Stimulated activated CD8-positive, alpha-beta memory T cell treated with anti-CD3 and anti-CD28 coated beads, Interleukin-4, amount 100 ng/mL, for 1 hour (primary cell): ENCODE measurements at places on chromosomes 11 and 22.

- no peak for DNase-seq
These were observed 80.3 kb downstream of the ETS1 start for GRCh38 chr11:128506999-128507611.

DNA sequence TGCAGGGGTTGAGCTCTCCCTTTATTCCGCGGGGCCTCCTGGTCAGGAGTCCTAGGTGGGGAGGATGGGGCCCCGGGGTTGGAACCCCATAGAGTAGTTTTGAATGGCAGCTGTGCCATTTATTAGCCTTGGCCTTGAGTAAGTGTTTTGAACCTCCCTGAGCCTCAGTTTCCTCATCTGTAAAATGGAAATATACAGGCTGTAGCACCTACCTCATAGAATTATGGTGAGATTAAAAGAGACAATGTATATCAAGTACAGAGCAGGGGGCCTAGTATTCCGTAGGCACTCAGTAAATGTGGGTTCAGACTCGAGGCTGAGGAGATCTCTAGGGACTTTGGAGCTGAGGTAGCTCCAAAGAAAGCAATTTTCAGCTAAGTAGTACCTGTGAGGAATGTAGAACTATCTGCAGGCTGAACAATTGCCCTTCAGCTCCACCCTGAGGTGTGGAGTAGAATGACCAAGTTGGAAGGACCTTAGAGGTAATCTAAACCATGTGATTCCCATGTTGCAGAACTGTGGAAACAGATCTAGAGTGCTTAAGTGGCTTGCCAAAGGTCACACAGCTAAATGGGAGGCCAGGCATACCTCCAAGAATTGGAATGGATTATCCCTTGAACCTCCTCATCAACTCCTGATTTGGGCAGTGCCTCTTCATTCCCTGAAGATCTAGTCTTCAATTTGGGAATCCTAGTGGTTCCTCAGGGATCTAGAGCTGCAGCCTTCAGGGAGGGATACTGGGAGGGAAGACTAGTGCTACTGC, 682 bp downstream of the PGAP2 start:
- DNase-seq: no peak

DNA sequence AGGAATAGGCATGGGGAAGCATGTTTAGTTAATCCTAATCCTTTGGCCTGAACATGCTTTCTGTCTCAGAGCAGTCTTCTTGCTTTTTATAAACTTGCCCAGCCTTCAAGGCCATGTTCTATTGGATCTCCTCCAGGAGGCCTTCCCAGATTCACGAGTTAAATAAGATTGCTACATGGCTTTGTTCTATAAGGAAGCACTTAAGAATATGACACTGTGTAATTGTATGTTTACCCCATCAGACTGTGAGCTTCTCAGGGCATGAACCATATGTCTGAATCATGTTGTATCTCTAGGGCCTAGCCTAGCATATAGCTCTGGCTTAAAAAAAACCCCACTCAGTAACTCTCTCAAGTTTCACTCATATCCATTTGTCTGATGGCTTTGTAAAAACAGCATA, 26.4 kb upstream of the UCP3 start:
- DNase-seq: no peak

DNA sequence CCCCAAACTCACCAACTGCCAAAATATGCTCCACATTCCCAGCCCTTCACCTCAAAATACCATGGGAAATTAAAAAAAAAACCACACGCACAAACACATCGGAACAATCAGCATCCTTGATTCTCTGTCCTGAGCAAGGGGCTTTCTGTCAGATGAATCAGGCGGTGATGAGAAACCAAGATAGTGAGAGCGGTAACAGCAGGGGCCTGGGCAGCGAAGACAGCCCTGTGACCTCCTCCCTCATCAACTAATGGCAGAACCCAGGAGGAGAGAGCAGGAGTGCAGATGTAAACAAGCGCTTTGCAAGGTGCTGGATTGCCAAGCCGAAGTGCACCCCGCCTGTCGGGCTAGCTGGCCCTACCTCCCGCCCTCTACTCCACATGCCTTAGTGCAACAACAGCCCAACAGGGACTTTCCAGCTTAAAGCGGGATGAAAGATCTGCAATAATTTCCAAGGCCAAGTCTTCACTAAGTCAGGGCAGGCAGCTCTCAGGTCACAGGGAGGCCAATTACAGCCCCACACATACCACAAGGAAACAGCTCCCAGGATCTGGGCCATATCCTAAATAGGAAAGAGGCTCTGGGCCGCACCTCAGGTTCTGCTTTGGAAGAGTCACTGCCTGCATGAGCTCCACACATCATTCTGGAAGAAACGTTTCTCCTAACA, 72.2 kb upstream of the BID start:
- DNase-seq: no peak

- no peak for DNase-seq
These were observed 116.0 kb upstream of the TOP3B start for GRCh38 chr22:22098457-22099193.

GRCh38 chr11:30545507-30545906, 40.6 kb downstream of the MPPED2 start:
- no peak for DNase-seq

- DNase-seq: no peak
These were observed 412.7 kb downstream of the ETS1 start for GRCh38 chr11:128174465-128175291.

GRCh38 chr11:86641537-86642261, 30.7 kb downstream of the ME3 start:
- DNase-seq: no peak

- DNase-seq: no peak
These were observed 1.6 kb upstream of the PHLDA2 start for GRCh38 chr11:2930704-2931419.

DNA sequence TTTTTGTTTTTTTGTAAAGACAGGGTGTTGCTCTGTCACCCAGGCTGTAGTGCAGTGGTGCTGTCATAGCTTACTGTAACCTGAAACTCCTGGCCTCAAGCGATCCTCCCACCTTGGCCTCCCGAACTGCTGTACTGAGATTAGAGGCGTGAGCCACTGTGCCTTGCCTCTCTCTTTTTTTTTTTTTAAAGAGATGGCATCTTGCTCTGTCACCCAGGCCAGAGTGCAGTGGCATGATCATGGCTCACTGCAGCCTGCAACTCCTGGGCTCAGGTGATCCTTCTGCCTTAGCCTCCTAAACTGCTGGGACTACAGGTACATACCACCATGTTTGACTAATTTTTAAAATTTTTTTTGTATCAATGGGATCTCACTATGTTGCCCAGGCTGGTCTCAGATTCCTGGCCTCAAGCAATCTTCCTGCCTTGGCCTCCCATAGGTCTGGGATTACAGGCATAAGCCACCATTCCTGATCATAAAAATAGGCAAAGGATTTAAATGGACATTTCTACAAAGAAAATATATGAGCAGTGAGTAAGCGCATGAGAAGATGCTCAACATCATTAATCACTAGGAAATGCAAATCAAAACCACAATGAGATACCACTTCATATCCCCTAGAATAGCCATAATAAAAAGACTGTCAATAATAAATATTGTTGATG, 17.3 kb upstream of the CLNS1A start:
- no peak for DNase-seq

GRCh38 chr11:130313383-130314183, 1.1 kb downstream of the ZBTB44 start:
- DNase-seq: no peak

DNA sequence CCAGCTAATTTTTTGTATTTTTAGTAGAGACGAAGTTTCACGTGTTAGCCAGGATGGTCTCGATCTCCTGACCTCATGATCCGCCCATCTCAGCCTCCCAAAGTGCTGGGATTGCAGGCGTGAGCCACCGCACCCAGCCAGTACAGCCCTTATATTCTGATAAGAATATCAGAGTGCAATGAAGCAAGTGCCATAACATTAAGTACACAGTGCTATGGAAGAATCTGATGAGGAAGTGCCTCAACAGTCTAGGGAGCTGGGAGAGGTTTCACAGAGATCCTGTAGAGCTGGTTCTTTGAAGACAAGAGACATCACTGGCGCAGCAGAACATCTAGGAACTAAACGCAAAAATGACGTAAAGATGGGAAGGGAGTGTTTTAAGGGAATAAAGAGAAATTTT, 2.1 kb downstream of the RTCB start:
- DNase-seq: no peak

DNA sequence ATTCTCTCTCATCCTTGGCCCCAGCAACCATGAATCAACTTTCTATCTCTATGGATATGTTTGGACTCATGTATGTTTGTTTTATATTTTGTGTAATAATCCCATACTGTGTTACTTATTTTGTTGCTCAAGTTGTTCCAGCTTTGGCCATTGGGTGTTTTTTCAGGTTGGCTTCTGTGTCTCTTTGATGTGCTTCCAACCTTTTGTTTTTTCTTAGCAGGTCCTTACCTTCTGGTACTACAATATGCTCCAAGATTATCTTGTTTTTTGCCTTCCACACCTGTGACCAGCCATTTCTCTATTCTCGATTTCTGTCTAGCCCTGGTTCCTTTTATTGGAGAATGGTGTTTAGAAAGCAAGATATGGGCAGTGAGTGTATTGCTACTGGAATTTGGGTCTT, 14.2 kb downstream of the GVQW3 start:
- no peak for DNase-seq

DNA sequence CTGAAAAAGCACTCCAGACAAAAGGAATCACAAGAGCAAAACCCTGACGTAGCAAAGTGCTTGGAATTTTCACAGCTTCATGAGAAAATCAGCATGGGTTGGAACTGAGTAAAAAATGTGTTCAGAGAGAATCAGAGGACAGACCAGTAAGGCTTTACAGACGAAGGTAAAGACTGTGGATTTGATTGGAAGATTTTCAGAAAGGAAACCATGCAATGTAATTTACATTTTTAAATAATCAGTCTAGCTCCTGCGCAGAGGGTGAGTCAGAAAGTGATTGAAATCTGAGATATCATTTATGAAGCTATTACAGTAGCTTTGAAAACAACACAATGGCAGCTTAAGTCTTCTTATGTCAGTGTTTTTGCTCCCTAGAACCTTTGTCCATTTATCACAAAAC, 1122.3 kb downstream of the LRRC4C start:
- DNase-seq: no peak

DNA sequence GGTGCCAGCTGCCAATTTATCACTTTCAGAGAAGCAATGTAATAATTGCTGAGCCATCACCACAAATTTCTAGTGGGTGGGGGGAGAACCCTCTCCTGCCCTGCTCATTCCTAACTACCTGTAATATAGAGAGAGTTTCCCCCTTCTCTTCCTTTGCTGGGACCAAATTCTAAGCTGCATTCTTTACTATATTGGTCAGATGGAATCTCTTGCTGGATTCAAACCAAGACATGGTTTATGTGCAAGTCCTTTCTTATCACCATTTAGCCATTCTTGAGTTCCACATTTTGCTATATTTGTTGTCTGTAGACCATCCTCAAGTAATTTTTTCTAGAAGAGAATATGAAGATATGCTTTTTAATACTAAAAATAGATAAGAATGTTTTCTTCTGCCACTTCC, 452.1 kb downstream of the MN1 start:
- DNase-seq: no peak

DNA sequence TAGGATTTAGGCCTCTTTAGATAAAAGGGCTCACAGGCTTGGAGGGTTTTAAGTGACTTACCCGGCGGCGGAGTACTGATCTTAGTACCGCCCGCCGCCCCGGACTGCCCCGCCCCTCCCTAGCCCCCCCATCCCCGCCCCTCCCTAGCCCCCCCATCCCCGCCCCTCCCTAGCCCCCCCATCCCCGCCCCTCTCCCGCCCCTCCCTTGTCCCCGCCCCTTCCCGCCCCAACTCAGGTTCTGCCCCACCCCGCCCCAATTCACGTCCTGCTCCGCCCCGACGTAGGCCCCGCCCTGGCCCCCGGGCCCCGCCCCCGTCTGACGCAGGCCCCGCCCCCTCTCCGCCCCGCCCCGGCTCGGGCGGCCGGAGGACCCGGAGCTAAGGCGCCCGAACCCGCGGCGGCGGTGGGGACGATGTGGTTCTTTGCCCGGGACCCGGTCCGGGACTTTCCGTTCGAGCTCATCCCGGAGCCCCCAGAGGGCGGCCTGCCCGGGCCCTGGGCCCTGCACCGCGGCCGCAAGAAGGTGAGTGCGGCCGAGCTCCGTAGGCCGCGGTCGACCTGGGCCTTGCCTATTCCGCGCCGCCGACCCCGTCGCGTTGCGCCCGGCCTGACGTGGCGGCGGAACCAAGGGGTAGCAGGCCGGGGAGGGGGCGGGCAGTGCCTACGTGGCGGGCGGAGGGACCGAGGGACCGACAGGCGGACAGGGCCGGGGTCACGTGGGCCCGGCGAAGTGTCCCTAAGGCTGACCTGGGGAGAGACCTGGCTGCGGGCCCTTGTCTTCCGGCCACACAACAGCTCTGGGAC, at the start of gene SCYL1:
TSS of gene SCYL1 (plus strand) at position 343 of the 805 bp plus-strand sequence. CDS start at position 414, 71 bp downstream.
- peak; percentile 76 for DNase-seq

DNA sequence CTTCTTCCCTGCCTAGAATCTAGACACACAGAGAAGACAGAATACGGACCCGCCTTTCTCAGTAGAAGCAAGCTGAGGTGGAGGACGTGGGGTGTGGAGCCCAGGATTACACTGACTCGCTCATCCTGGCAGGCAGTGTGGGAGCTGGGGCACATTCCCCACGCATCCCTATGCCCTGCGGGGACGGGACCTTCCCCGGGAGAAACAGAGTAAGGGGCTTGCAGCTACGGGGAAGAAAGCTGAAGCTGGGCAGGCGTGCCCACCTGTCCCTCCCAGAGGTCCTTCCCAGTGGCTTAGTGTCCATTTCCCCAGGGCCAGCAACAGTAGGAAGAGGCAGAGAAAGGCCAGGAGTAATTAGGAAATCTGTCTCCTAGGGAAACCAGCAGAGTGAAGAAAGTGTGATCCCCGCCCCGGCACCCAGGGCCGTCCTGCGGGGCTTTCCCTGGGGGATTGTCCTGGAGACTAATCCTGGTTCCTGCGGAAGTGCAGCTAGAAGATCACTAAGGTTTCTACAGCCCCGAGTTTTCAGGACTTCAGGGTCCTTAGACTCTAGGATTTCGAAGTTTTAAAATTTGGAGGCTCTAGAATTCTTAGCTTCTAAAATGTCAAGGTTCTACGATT, 7.8 kb downstream of the DNAJB13 start:
- DNase-seq: no peak

- DNase-seq: no peak
These were observed 469.8 kb upstream of the KIRREL3 start for GRCh38 chr11:127470306-127470884.

DNA sequence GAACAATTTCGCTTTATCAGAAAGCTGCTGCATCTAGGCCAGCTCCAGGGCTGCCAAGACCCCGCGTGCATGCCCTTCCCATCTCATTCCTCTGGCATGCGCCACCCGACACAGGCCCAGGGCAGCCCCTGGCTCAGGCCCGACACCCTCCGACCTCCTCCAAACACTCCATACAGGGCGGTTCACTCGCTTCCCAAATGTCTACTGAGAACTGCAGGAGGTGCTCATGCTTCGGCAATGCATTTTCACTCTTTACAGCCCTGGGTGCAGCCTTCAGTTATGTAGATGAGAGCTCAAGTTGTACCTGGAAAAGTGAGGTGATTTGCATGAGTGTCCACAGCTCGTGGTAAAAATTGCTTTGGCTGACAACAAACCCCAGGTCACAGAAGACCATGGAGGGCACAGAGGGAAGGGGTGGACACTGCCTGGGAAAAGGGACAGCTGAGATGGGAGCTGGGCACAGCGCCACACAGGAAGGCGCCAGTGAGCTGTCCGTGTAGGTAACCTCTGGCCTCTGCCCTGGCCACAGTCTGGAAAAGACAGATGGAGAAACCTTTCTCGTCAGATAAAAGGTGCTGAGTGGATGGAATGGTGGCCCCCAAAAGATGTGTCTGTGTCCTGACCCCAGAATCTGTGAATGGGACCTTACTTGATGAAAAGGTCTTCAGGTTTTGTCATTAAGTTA, 1351.9 kb downstream of the BRD1 start:
- DNase-seq: no peak
